A549 (cell line): ENCODE measurements at places on chromosomes 13 and 19. TPM values are rescaled to one million over a fixed set of nuclear protein-coding genes. Genes with fewer than 3 reads are reported as not detected.

The PTGER1 gene
- 0.12 to 0.18 TPM (median 0.17 TPM) in 3 replicates for polyA plus RNA-seq

The MAU2 gene
- 10.0 to 11.6 TPM (median 11.5 TPM) in 3 replicates for polyA plus RNA-seq

The ANKRD10 gene
- 27.8 to 35.9 TPM (median 32.1 TPM) in 3 replicates for polyA plus RNA-seq

DNA sequence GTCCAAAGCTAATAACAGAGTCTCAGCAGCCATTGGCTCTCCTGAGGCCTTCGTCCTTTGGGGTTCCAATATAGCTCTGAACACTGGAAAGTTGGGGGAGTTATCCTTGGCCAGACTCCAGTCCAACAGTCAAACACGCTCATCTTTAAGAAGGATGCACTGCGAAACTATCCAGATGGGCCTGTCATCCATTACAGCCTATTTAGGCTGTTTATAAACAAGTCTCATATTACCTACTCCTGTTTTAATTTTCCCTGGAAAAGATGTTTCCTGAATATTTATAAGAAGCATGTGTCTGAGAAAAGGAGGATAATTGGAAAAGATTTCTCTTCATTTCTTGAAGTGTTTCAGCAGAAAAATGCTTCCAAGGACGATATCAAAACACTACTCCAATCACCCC, 170.7 kb downstream of the DCT start:
- no peak for DNase-seq

GRCh38 chr13:23679220-23679619, 109.0 kb downstream of the TNFRSF19 start:
- DNase-seq, result peak; percentile 15

- DNase-seq, result no peak
These were observed 10.6 kb downstream of the ATP11A start for GRCh38 chr13:112700291-112701060.

- DNase-seq, result no peak
These were observed 642.1 kb upstream of the ARGLU1 start for GRCh38 chr13:107209824-107210722.

DNA sequence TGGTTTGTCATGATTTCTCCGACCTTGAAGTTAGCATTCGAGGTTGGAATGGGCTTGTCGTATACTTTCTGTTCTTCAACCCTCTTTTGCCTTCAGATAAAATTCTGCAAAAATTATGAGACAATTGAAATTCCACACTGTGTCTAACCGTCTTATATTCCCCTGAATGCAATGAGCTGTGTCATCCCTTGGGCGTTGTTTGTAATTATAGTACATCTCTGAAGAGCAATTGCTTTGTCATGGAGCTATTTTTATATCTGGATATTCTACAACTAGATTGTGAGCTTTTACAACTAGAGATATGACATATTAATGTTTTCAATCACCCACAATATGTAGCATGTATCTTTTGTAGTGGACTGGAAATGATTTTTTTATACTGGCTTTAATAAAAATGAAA, 631.8 kb upstream of the SLC10A2 start:
- DNase-seq, result no peak
